ENCODE measurements at places on chromosomes 5 and 9.

- DNase-seq, result no peak
Measured at GRCh38 chr9:80928697-80929096, 760.6 kb downstream of the TLE1 start.

DNA sequence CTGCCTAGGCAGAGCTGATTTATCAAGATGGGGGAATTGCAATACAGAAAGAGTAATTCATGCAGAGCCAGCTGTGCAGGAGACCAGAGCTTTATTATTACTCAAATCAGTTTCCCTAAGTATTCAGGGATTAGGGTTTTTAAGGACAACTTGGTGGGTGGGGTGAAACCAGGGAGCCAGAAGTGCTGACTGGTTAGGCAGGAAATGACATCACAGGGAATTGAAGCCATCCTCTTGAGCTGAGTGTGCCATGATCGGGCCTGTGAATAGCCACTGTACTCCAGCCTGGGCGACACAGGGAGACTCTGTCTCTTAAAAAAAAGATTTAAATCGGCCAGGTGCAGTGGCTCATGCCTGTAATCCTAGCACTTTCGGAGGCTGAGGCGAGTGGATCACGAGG is 45.3 kb upstream of the CDK5RAP2 start:
- DNase-seq, result no peak

GRCh38 chr9:123536455-123536868 is 180.5 kb downstream of the CRB2 start:
- DNase-seq, result no peak

DNA sequence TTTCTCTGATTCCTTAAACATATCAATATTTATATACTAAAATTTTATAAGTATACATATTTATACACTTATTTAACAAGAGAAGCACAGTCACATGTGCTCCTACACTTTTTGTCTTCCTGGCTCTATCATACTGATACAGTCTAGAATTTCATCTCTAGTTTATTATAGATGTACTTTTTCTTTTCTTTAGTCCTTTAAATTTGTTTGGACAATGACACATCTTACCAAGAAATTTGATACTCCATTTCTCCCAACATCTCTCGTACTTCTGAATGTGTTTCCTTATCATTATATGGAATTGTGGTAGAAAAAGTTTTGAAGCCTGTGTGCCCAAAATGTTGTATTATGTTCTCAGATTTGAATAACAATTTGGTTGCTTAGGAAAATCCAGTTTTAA is 104.6 kb downstream of the DMRT2 start:
- no peak for DNase-seq

DNA sequence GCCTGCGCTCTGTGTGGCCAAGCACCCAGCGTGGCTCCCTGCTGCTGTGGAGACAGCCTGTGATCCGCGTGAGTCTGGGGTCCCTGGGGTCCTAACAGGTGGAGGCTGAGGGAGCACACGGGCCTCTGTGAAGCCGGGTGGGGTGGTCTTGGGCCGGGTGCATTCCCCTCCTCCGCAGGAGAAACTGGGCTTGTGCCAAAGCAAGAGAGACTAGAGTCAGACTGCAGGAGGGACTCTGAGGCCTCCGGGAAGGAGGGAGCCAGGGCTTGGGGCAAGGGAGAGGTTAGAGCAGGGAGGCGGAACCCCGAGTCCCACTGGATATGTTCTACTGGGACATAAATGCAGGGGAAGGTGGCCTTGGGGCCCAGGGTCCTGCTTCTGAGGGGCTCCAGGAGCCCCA is 10.5 kb downstream of the DNLZ start:
- no peak for DNase-seq

DNA sequence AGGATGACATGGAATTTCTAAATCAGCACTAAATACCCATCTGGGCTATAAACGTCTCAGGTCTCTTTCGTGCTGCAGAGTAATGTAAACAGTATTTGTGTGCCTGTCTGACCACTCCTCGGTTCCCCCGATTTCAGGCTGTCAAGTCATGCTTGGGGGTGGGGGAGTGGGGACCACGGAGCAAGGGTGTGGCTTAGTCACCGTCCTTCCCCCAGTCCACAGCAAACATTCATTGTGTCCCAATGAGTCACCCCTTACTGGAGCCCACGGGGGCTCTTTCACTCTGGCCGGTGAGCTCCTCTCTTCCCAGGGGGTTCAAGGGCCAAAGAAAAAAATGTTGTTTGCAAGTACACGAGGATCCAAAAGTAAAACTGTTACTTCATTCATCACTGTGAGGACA is 72.4 kb upstream of the ICE1 start:
- DNase-seq, result peak; percentile 77

- peak; percentile 87 for DNase-seq
Measured at GRCh38 chr9:89498852-89499480, 1.1 kb upstream of the SEMA4D start.

DNA sequence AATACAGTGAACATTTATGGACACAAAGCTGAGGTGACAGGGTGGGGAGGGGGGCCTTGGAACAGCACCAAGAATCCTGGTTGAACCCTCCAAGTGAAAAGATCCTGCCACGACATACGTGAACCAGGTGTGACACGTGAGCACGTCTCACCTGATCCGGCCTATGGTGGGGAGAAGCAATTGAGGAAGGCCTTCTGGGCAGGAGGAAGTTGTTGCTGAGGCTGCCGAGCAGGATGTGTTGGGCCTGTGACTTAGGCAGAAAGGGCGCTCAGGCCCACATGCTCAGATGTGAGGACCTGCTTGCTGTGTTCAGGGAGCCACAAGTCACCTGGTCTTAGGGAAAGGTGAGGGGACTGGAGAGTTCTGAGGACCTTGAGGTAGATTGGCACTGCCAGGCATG is 2.5 kb upstream of the MAPK9 start:
- DNase-seq, result peak; percentile 20

GRCh38 chr5:171642894-171643293 is 142.7 kb upstream of the SMIM23 start:
- DNase-seq, result no peak

GRCh38 chr9:127973169-127974000 is 7.4 kb downstream of the EEIG1 start:
- DNase-seq, result no peak

GRCh38 chr5:15627109-15627508 is 127.1 kb downstream of the FBXL7 start:
- no peak for DNase-seq

GRCh38 chr9:131747352-131747751 is 7.5 kb upstream of the RAPGEF1 start:
- DNase-seq, result peak; percentile 85
